HFFc6 (cell line): ENCODE measurements at places on chromosomes 13 and 19. TPM values are rescaled to one million over a fixed set of nuclear protein-coding genes. Genes with fewer than 3 reads are reported as not detected.

The BST2 gene
- 0.21 to 0.30 TPM in 2 of 3 replicates, not detected in the other for total RNA-seq

The HIPK4 gene
- 0.08 to 0.11 TPM (median 0.09 TPM) in 3 replicates for total RNA-seq

The ZNF578 gene
- 1.2 to 1.6 TPM (median 1.3 TPM) in 3 replicates for total RNA-seq

The DIRAS1 gene
- total RNA-seq = 12.6 to 23.4 TPM (median 18.7 TPM) in 3 replicates

The KLK3 gene
- not detected in 3 replicates for total RNA-seq

The LILRB1 gene
- total RNA-seq = not detected in 2 replicates

- DNase-seq = no peak
Measured at GRCh38 chr13:43992211-43992610, 112.5 kb downstream of the LACC1 start.

DNA sequence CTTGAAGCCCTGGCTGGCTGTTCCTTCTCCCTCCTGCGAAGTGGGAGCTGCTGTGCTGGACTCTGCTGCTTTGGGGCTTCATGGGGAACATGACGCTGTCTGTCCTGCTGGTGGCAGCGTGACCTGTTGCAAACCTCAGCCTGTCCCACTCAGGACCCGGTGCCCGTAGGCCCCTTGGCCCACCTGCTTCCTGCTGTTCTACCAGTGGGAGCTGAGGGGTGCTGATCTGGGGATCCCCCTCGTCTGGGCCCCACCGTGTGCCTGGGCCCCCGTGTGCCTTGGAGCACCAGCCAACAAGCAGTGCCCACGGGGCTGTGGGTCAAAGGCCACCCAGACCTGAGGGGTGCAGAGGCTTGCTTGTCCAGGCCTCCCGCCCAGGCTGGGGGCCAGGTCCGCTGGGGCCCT, 5.3 kb downstream of the SPPL2B start:
- DNase-seq = no peak

DNA sequence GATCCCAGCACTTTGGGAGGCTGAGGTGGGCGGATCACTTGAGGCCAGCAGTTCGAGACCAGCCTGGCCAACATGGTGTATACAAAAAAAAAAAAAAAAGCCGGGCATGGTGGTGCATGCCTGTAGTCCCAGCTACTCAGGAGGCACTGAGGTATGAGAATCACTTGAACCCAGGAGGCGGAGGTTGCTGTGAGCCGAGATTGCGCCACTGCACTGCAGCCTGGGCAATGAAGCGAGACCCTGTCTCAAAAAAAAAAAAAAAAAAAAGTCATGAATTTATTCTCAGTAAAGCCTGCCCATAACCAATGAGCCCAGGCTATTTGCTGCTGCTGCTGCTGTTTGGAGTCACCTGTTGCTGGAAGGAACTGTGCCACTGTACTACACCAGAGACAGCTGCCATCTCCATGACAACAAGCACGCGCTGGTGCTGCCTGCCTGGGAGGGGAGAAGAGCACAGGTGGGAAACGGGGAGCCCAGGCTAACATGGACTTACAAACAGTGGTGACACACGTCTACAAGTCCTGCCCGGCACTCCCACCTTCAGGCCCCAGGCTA, 11.3 kb downstream of the ZFR2 start:
- no peak for DNase-seq

- no peak for DNase-seq
Measured at GRCh38 chr19:4624301-4624700, 15.0 kb upstream of the TNFAIP8L1 start.
